ENCODE measurements at places on chromosomes 2 and 18.

DNA sequence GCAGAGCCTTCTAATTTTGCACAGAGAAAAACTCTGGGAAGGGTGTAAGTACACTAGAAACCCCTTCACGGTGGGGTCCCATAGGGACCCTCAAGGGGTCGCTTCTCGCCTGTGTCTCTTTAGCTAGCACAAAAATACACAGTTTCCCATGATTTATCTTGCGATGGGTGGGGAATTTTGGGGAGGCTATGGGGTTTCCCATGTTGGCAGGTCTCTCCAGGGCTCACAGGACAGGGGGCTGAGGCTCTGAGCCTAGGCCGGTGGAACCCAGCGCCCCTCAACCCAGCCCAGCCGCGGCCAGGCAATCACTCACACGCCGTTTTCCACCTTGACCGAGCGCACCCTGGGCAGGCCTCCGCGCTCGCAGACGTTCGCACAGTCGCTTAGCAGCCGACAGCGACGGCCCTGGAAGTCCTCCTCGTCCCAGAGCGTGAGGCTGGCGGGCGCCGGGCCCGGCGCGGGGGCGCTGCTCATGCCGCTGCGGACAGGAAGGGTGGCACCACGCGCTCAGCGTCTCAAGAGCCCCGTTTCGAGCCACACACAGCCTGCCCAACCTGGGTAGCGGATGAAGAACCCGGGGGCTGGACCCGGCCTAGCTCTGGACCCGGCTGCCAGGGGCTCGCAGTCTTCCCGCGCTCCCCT, 398 bp downstream of the CRYBA2 start:
- DNase-seq: no peak

DNA sequence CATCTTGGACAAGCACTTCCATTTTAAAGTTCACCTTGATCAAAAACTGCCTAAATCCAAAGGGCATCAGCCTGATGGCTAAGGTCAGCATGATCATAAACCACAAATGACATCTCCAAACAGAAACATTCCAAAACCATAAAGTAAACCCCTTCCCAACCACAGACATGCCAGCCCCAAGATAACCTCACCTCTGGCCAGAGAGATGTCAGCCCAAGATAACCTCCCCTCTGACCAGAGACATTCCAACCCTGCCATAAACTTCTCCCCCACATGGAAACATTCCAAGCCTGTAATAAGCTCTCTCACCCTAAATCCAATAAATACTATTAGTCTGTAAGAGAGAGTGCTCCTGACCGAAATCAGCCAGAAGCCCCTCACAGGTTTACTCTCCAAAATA, 18.6 kb upstream of the MARCO start:
- DNase-seq: no peak

DNA sequence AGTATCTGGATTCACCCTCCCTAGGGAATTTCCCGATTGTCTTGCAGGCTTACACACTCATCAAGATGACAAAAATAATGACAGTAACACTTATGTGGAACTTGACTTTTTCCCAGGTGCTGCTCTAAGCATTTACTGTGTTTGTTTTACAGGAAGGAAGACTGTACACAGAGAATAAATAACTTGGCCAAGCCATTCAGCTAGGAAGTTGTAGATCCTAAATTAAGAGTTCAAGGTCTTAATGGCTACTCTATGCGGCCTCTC, 549 bp upstream of the DPP4 start:
- DNase-seq: no peak

DNA sequence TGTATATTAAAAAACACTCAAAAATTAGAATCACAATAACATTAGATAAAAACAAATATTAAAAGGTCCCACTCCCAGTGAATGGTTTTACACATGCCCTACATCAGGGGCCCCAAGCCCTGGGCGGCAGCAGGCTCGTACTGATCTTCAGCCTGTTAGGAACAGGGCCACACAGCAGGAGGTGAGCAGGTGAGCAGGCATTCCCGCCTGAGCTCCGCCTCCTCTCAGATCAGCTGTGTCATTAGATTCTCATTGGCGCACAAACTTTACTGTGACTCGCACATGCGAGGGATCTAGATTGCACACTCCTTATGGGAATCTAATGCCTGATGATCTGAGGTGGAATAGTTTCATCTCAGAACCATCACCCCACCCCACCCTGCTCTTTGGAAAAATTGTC, 74.2 kb downstream of the MBD2 start:
- DNase-seq: no peak

- no peak for DNase-seq
These were observed 292.8 kb upstream of the LRP1B start for GRCh38 chr2:142423603-142424002.

- no peak for DNase-seq
These were observed 155.5 kb downstream of the MTX2 start for GRCh38 chr2:176424746-176425145.

GRCh38 chr2:14418115-14418514, 214.4 kb upstream of the LRATD1 start:
- no peak for DNase-seq

DNA sequence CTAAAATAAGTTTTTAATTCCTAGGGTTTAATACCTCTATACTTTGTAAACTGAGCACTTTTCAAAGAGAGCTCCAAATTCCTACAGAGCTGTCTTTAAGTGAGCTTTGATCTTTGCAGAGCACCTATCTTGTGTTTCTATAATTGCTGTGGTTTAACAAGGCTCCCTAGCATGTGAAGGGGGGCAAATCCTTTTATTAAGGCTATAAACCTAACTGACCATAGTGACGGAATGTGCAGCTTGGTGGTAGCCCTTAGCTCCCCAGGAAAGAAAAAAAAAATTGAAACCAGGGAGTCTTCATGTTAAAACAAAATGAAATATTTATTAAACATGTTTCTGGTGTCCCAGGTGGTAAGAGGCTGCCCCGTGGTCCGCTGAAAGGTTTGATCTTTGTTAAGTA, 78.6 kb upstream of the ETAA1 start:
- no peak for DNase-seq

DNA sequence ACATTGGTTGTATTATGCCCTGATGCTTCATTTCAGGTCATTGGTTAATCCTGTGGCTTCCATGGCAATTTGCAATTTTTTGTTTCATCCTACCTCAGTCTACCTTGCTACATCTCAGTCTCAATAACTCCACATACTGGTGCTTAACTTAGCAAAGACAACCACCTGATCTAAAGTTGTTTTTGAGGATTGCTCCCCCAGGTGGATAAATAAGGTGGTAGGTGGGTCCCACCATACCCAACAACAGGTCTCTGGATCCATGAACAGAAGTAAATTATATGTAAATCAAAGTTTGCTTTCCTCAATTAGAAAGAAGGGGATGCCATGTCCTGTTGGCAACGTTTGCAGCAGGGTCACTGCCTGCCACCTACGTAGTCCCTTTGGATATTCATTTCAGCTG, 7.0 kb downstream of the XIRP2 start:
- no peak for DNase-seq

GRCh38 chr2:177599139-177599688, 206.6 kb downstream of the AGPS start:
- DNase-seq: no peak

All from COR-L47 (cell line).